ENCODE measurements at places on chromosomes 2 and 18.

GRCh38 chr2:237680702-237681478 is 53.5 kb downstream of the LRRFIP1 start:
- no peak for DNase-seq

- no peak for DNase-seq
Observed at GRCh38 chr2:42879121-42879705, 86.8 kb upstream of the HAAO start.

- no peak for DNase-seq
Observed at GRCh38 chr2:84891355-84892010, 10.6 kb upstream of the TRABD2A start.

DNA sequence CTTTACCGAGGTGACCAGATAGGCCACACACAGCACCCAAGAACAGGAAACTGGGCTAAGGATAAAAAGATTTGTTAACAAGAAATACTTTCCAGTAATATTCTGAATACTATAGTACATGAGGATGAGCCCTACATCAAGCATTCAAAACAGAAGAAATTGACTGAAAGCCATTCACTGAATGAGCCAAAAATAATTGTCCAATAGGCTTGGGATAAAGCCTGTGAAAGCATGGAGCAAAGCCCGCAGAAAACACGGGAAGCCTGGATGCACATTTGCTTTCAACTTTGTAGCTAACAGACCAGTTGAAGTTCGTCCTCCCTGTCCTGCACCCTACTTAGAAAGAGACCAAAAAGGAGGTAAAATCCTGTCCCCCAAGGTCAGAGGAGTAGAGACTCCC is 56.3 kb downstream of the DIPK1C start:
- DNase-seq, result no peak

DNA sequence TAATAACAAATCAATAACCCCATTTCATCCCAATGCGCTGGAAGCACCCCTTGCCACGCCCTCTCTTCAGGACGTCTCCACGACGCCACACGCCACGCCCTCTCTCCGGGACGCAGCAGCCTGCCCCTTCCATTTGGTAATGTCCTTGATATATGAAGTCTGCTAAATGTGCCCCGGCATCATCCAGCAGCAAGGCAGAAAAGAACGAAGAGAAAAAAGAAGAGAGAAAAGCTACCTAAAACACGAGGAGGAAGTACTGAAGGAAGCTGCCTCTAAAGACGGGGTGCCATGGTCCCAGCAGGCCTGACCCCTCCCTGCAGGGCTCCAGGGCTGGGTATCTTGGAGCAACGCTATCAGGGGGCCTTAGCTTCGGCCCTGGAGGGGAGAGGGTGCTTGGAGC is 41.8 kb downstream of the CNGA3 start:
- DNase-seq, result no peak

DNA sequence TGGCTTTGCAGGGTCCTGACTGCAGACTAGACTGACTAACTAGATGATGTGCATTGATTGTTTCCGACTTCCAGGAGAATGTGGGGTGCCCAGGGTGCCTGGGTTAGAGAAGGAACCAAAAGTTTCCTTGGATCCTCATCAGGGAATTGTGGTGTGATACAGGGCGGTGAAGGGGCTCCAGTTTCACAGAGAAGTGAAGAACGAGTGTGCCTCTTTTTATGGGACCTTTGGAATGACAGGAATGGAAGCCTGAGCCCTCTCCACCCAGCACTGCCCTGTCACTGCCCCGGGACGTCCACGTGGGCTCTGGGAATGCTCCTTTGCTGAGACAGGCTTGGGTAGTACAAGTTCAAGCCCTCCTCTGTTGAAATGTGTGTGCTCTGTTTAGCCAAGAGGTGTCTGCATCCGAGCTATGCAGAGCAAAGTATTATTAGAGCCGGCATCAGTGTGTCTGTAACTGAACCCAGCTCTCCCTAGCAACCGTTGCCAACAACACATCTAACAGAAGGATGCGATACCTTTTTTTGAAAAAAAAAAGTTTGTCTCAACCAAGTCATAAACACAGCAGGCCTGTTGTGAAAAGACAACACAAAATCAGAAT is 183.6 kb downstream of the SMAD7 start:
- DNase-seq, result no peak

GRCh38 chr2:51511002-51511401 is 479.1 kb upstream of the NRXN1 start:
- no peak for DNase-seq

DNA sequence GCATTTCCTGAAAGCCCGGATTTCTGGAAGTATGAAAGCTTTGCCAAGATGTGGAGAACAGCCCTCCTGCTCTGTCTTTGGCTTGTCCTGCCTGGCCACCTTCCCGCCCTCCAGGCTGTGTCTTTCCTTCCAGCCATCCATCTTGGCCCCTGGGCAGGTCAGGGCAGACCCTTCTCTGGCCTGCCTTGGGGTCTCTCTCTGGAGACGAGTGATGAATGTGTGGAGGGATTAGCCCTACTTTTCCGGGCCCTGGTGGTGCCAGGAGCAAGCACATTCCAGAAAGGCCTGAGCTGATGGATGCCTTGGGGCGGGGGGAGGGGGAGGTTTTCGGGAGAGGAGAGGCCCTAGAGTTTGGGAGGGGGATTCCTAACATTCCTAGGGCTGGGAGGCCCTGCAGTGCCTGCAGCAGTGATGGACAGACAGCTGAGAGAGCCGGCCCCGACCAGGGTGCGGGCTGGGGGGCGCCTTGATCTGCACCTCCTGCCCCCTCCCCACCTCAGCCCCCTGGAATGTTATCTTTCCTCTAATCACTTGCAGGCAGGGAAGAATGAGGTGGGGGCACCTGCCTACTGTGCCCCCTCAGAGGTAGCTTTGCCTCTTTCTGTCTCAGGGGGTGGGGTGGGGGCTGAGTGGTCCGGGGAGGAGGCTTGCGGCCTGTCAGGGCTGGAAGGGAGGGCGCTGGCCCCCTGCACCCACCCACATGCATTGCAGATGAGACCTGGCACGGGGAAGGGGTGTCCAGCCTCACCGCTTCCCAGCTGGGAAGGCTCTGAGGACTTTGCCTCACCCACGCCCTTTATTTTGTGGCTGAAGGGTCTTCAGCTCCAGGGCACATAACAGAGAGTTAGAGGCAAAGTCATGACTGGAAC is 156.2 kb downstream of the DDX1 start:
- peak; percentile 32 for DNase-seq
